ENCODE measurements at places on chromosomes 2 and 18.

DNA sequence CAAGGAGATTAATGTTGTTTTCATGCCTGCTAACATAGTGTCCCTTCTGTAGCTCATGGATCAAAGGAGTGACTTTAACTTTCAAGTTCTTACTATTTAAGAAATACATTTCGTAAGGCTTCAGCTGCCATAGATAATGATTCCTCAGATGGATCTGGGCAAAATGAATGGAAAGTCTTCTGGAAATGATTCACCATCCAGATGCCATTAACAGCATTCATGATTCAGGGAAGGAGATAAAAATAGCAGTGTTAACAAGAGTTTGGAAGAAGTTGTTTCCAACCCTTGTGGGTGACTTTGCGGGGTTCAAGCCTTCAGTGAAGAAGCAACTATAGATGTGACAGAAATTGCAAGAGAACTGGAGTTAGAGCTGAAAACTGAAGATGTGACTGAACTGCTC, 17.0 kb downstream of the VRK2 start:
- DNase-seq: no peak

GRCh38 chr2:30417253-30417652, 29.8 kb upstream of the LCLAT1 start:
- no peak for DNase-seq

DNA sequence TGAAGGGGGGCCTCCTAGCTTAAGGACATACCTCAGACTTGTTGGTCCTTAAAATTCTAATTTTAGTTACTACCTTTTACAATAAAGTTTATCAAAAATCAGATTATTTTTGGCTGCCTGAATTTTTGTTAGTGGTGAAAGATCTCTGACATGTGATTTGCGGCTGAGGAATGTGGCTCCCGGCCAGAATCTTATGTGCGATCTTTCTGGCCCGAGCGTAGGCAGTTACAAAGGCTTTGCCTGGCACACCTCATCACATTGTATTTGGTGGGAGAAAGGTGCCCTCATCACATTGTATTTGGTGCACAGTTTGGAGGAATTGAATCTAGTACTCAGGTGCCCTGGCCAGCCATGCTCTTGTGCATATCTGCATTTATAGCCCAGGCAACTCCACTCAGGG, 289.1 kb downstream of the GULP1 start:
- no peak for DNase-seq

- DNase-seq: no peak
These were observed 241.3 kb downstream of the DYSF start for GRCh38 chr2:71694501-71695234.

- DNase-seq: no peak
These were observed 141.5 kb downstream of the FAM210A start for GRCh38 chr18:13584825-13585224.

- no peak for DNase-seq
These were observed 5.6 kb downstream of the HAAO start for GRCh38 chr2:42786561-42787345.

DNA sequence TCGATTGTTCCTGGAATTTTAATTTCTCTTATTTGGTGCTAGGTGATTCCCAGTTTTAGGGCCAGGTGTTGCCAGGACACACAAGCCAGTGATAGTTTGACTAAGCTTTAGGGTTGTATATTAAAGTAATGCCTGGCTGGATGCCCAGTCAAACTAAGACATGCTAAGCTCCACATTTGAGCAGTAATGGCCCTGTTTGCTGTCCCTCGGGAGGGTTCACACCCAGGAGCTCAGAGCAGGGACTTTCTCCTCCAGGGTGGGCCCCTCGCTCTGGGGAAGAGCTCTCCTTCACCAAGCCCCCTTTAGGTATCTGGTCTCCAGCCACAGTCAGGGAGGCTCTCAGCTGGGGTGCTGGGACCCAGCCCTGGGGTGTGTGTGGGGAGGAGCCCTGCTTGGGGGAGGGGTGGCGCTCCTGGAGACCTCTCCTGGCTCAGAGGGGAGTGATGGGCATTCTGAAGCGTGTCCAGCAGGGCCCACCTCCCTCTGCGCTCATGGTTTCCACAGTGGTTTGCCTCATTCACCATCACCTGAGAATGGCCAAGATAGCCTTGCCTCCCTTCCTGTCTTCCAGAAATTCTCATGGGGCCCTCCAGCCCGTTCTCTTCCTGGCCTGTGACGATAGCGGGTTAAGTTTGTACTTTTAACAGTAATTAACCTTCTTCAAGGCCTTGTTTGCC, 31.7 kb downstream of the INPP4A start:
- DNase-seq: no peak
